ENCODE measurements at places on chromosomes 2 and 18.

- DNase-seq, result no peak
Observed at GRCh38 chr2:6068429-6068828, 376.2 kb downstream of the SOX11 start.

GRCh38 chr2:160427629-160428404, 65.8 kb downstream of the RBMS1 start:
- DNase-seq, result no peak

DNA sequence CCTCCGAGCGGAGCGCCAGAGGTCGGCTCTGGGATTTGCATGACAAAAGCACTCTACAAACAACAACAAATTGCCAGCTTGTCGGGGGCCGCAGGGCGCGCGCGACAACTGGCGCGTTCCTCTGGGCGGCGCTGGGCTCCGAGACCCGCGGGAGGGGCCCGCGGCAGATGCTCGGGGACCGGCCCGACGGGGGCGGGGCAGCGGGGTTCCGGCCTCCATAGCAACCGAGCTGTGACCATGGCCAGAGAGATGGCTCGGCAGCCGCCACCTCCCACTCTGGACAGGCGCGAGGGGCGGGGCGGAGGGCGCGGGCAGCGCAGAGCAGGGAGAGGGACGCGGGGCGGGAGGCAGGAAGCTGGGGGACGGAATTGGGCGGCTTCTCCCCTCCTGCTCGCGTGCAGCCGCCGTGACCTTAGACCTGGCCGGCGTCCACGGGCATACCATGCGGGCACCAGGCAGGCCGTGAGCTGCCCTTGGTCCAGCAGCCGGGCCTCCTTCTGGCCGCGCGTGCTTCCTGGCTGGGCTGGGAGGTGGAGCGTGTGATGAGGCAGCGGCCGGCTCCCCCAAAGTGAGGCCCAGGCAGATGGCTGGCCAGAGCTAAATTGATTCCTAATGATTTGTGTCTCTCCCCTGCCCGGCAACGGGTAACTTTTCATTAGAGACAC, 171.5 kb downstream of the CELF4 start:
- peak; percentile 79 for DNase-seq

DNA sequence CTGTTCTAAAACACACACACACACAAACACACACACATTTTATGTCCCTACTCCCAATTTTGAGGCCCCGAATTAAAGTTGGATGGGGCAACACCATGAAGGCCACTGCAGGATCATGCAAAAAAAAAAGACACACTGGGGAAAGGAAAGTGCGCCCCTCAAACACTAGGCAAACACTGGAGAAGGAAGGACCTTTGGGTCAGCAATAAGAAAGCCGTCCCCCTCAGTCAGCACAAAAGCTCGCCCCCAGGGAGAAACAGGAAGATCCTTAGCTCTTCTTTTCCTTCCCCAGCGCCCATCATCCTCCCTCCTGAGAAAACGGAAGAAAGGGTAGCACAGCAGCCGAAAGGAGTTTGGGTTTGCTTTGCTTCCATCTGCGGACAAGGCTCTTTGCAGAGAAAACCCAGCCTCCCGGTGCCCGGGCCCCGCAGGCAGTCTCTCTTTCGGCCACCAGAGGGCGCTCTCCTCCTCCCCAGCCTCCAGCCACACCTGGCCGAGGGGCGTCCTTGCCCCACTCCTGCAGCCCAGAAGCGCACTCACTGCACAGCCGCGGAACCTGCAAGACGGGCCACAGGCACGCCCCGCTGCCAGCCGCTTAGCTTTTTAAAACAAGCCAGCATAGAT, 248.5 kb downstream of the CDH20 start:
- DNase-seq, result peak; percentile 41

DNA sequence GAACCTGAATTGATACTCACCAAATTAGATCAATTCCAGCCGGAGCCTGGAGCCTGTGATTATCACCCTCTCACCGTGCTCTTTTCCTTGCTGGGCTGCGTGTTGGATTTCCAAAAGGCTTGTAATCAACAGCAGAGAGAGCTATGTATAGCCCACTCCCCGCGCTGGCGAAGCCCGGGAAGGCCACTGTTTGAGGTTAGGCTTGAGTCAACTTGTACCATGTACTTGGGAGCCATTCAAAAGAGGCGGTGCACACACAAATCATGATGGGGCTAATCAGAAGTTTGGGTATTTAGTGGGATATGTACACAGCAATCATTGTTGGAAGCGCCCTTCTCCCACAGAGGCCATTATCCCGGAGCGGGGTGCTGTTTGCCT, 151.6 kb downstream of the GLI2 start:
- no peak for DNase-seq

DNA sequence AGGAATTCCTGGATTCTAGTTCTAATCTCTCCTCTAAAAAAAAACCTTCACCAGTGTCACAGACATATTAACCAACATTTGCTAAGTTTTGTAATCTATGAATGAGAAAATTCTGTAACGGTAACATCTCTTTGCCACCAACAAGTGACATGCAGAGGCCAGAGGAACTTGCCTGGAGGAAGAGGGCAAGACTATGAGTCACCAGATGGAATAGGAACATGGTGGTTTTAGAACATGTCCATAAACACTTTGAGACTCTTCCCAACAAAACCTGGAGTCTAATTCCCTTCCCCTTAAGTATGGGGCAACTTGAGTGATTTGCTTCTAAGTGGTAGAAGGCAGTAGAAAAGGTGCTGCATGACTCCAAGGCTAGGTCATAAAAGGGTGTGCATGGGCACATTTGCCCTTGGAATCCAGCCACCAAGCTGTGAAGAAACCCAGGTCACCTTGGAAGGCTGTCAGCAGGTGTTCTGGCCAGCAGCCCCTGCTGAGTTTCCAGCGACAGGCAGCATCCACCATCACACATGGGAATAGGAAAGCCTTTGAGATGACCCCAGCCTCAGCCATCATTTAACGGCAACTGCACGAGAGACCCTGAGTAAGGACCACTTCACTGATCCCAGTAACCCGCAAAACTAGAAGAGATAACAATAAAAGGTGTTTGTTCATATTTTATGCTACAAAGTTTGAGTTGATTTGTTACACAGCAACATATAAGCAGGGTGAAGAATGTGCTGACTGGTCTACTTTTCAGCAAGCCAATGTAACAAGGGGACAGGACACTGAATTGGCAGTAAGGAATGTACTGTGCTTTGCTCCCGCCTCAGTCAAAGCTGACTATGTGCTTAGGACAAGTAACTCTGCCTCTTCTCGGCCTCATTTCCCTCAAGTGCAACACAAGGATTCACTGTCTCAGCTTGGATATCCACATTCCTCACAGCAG, 90.6 kb downstream of the SKA1 start:
- no peak for DNase-seq

DNA sequence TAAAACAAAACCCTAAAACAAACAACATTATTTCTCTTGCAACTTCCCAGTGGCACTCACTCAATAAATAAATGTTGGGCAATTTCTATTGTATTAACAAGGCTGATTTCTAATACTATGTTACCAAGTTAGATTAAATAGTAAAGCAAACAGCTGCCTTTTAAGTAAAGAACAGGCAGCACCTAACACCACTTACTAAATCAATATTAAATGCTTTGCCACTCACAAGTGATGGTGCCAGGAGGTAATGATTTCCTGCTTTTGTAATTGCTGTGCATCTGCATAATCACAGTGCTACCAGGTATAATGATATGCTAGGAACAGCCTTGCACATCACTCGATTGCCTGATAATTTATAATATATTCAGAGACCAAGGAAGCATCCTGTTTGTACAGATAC, 276.5 kb downstream of the NBAS start:
- no peak for DNase-seq

DNA sequence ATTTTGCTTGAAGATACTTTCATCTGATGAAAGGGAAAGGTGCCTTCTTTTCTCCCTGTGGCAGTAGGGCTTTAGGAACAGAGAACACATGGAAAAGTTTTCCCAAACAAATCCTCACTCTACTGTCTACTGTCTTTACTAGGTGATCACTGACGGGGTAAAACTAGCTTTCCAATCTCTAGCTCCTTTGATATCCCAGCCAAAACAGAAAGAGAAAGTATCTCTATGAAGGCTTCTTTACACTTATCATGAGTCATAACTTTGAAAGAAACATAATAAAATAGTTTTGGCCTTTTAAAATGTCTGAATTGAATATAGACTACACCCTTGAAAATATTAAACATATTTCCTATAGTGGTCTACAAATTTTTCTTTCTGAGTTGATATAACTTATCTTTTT, 214.5 kb downstream of the DSEL start:
- DNase-seq, result no peak

- no peak for DNase-seq
Observed at GRCh38 chr2:11907190-11907589, 160.8 kb downstream of the LPIN1 start.

GRCh38 chr2:149611100-149611820, 23.7 kb upstream of the MMADHC start:
- DNase-seq, result peak; percentile 96

- DNase-seq, result no peak
Observed at GRCh38 chr2:128775217-128775913, 456.7 kb upstream of the HS6ST1 start.

DNA sequence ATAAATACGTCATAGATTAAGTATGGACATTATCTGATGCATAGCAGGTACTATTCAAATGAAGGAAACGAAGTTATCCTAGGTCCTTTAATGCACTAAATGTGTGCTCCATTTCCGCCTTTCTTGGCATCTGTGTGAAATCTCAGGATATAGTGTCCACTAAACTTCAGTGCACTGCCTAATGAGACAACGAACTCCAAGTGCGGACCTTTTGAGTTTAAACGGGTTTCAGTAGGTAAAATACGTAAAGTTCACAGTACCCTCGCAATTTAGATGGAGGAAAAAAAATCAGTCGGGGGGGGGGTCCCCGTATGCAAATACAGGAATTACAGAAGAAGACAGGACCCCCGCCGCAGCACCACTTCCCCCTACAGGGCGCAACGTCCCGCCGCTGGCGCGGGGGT, 729 bp upstream of the REL start:
- DNase-seq, result no peak

DNA sequence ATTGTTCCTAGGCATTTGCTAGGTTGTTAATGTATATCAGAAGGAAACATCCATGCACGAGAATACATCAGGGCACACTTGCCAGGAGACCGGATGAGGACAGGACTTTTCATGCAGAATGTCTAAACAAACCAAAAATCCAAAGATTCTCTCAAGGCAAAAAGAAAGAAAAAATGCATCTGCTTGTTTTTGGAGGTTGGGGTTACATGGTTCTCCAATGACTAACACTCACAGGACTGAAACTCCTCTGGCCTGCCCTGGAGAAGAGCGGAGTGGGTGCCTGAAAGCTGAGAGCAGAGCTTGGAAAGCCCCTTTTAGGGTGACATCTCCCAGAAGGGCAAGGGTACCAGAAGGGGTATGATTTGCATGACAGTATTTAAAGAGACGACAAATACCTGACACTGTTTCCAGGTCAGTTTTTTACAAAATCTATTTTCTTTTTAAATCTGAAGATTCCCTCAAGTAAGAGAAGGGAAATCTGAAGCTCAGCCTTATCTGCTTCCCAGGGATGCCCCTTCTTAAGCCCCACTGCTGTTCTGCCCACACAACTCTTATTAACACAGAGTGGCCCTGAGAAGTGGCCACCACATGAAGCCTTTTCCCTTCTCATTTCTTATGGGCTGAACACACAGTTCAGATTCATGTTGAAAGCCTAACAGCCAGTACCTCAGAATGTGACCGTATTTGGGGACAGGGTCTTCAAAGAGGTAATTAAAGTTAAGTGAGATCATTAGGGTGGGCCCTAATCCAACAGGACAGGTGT, 216.4 kb downstream of the STK39 start:
- DNase-seq, result no peak

GRCh38 chr2:146984014-146984413, 860.8 kb upstream of the ACVR2A start:
- no peak for DNase-seq

DNA sequence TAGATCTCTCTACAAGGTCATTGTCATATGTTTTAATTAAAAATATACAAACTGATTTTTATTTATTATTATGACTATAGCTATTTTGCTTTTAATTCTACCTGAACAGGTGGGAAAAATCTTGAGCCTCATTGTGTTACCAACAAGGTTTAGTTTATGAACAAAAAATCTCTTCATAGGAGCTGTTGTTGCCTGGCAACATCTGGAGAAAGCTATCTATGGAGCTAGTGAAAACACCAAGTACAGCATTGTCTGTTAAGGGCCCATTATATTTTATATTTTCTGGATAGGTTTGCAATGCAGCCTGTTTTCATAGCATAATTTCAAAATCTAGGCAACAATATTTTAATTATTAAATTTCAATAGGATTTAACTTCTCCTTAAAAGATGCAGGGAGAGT, 383.0 kb upstream of the TMEFF2 start:
- no peak for DNase-seq

DNA sequence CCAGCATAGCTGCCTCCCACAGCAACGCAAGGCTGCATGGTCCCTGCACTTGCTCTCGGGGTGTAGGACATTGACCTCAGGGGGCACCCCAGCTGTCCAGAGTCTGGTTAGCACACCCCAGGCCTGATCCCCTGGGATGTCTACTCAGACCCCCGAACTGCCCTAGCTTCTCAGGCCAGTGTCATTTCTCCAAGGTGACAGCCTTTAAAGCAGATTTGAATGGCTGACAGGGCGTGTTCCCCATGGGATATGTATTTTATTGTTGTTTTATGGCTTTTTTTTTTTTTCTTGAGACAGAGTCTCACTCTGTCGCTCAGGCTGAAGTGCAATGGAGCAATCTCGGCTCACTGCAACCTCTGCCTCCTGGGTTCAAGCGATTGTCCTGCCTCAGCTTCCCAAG, 40.8 kb upstream of the PTMA start:
- DNase-seq, result no peak

GRCh38 chr18:35936951-35937350, 35.5 kb upstream of the RMP24 start:
- no peak for DNase-seq

GRCh38 chr18:40099641-40100040, 1855.4 kb upstream of the PIK3C3 start:
- no peak for DNase-seq

DNA sequence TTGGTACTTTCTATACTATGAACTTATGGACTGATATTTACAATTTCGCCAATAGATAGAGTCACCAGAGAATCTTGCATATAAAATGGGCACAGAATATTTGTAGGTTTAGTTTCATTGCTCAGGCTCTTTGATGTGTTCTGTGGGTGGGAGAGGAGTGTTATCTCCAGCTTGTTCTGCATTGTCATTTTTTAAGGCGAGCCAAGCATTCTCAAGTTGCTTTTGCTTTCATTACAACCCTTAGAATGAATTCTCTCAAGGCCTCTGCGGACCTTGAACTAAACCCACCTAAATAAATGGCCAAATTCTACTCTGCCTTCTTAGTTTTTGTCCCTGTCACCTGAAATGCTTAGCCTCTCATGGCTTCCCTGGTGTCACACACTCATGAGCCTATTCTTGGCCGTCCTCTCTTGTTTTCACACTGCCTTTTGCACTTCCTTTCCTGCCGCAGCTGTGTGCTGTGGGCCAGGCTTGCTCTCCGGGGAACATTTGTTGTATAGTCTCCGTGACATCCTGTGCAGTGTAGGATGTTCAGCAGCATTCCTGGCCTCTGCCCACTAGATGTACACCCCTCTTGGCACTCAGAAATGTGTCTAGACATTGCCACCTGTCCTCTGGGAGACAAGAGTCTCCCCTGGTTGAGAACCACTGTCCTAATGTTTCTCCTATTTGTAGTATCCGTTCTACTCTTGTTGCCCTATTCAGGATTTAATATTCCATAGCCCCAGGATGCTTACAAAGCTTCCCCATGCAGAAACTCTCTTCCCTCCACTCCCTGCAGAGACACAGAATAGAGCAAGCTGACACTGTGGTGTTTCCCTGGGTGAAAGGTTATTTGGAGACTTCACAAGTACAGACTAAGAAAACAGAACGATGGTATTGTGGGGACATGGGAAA, 255.6 kb downstream of the PTPRM start:
- no peak for DNase-seq
